Kidney (tissue), 22 donors: ENCODE measurements at places on chromosomes 16 and 17. TPM values are rescaled to one million over a fixed set of nuclear protein-coding genes. Genes with fewer than 3 reads are reported as not detected.

The CCL11 gene
- 1.0 TPM for polyA plus RNA-seq

The KRTAP2-1 gene
- polyA plus RNA-seq: not detected

GRCh38 chr16:68297908-68298307, 12.8 kb downstream of the SLC7A6OS start:
- no peaks in the 10 kb centered on the region for H3K27me3 ChIP-seq
- no peak overlapping the region for H3K4me3 ChIP-seq
- no peak overlapping the region for H3K27ac ChIP-seq
- peaks cover 9% of the 10 kb centered on the region for H3K4me1 ChIP-seq
- H3K36me3 ChIP-seq: peaks cover 4% of the 10 kb centered on the region

DNA sequence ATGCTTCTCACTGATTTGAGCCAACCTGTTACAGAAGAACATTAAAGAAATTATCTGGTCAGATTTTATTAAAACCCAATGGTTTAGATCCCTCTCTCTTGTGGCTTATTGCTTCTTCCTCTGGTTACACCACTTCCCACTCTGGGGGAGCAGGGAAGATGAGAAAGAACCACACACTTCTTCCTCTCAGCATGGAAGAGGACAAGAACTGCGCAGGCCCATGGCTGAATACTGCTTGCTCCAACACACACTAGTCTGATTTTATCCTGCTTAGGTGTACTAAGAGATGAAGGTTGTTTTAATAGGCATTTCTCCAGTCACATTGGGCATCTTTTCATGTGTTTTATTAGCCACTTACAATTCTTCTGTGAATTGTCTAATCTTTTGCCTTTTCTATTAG, 27.6 kb downstream of the MAP3K3 start:
- no peak overlapping the region for H3K27ac ChIP-seq
- H3K4me3 ChIP-seq: no peak overlapping the region
- H3K4me1 ChIP-seq: no peaks in the 10 kb centered on the region
- no peaks in the 10 kb centered on the region for H3K27me3 ChIP-seq
- no peak for DNase-seq

The C17orf58 gene
- polyA plus RNA-seq: 10.0 TPM

- H3K4me3 ChIP-seq: no peak overlapping the region
- no peak for DNase-seq
- H3K27me3 ChIP-seq: no peaks in the 10 kb centered on the region
- no peaks in the 10 kb centered on the region for H3K4me1 ChIP-seq
- H3K27ac ChIP-seq: no peak overlapping the region
Observed at GRCh38 chr16:17225541-17225940, 245.2 kb downstream of the XYLT1 start.

DNA sequence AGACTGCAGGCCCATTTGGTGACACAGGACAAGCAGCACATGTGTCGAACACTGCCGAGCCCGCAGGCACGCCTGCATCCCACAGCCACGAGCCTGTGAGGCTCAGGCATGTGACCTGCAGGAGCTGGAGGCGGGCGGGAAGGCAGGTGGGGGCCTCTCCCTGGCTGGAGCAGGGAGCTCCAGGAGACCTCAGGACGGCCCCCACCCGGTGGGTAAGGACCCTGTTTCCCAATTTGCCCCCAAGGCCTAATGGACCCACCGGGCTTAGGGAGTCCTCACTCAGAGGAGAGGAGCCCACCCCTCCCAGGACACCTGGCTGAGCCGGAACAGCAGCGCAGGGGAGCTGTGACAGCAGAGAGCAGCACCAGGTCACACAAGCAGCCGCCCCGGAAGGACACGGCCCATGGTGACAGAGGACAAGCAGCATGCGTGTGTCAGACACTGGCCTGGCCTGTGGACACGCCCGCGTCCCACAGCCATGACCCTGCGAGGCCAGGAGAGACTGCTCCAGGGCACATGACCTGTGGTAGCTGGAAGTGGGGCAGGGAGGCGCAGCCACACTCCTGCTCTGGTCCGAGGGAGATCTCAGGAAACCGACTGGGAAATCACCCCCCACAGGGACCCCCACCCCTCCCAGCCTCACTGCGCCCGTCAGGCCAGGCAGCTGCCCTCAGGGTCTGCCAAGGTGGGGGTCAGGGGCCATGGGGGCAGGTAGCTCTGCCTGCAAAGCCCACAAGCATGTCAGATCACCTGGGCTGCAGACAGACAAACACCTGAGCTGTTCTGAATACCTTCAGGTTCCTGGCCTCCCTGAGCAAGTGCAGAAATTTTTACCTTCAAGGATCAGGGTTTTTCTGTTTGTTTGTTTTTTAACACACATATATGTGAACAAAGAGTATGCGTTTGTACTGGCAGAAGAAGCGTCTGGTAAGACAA, 2.4 kb downstream of the SPSB3 start:
- H3K4me3 ChIP-seq: no peak overlapping the region
- peaks cover 12% of the 10 kb centered on the region for H3K4me1 ChIP-seq
- peaks cover 2% of the 10 kb centered on the region for H3K36me3 ChIP-seq
- DNase-seq: no peak
- no peaks in the 10 kb centered on the region for H3K27me3 ChIP-seq

GRCh38 chr17:44708401-44709263, at the start of gene DBF4B:
TSS of gene DBF4B (plus strand) at chr17:44708665. CDS start at chr17:44708821, 156 bp downstream.
- H3K27me3 ChIP-seq: no peaks in the 10 kb centered on the region
- H3K4me3 ChIP-seq: peak within 1 kb of the TSS; percentile 81
- H3K4me1 ChIP-seq: peaks cover 4% of the 10 kb centered on the region
- no peaks in the 10 kb centered on the region for H3K36me3 ChIP-seq

GRCh38 chr17:17352836-17353624, 49.9 kb downstream of the NT5M start:
- DNase-seq: peak; percentile 31
- no peaks in the 10 kb centered on the region for H3K36me3 ChIP-seq
- H3K4me1 ChIP-seq: peaks cover 2% of the 10 kb centered on the region
- no peaks in the 10 kb centered on the region for H3K27me3 ChIP-seq
- no peak overlapping the region for H3K4me3 ChIP-seq
- no peak overlapping the region for H3K27ac ChIP-seq

GRCh38 chr17:17820463-17821158, 16.2 kb downstream of the SREBF1 start:
- peaks cover 19% of the 10 kb centered on the region for H3K4me1 ChIP-seq
- H3K27ac ChIP-seq: no peak overlapping the region
- peaks cover 6% of the 10 kb centered on the region for H3K36me3 ChIP-seq

The TP53TG3F gene
- not detected for polyA plus RNA-seq

DNA sequence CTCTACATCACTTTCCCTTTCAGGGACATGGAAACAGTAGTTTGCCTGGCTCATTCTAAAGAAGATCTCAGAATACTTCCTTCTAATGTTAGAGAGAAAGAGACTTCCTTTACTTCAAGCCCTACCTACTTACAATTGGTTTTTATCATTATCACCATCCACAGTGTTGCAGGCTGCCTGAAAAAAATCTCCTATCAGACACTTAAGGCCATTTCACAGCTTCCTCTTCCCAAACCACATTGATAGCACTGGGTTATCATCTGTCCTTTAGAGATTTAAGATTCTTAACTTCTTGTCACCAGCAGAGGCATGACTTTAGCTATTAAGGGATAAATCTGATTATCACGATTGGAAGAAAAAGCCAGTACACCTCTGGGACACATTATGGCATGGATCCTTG, 178.5 kb upstream of the TBX2 start:
- no peak for DNase-seq
- no peak overlapping the region for H3K4me3 ChIP-seq
- no peaks in the 10 kb centered on the region for H3K27me3 ChIP-seq
- H3K4me1 ChIP-seq: no peaks in the 10 kb centered on the region
- H3K36me3 ChIP-seq: no peaks in the 10 kb centered on the region
- no peak overlapping the region for H3K27ac ChIP-seq

GRCh38 chr17:37488607-37489196, 989 bp upstream of the DUSP14 start:
- H3K4me1 ChIP-seq: peaks cover 6% of the 10 kb centered on the region
- peak overlapping the region; percentile 92 for H3K27ac ChIP-seq
- H3K36me3 ChIP-seq: no peaks in the 10 kb centered on the region
- peak; percentile 93 for DNase-seq
- H3K27me3 ChIP-seq: no peaks in the 10 kb centered on the region

GRCh38 chr17:81245024-81245664, 6.0 kb downstream of the NDUFAF8 start:
- H3K27ac ChIP-seq: peak overlapping the region; percentile 32
- peaks cover 10% of the 10 kb centered on the region for H3K36me3 ChIP-seq
- peaks cover 4% of the 10 kb centered on the region for H3K4me1 ChIP-seq
- no peak for DNase-seq

GRCh38 chr16:54164789-54165173, 121.8 kb downstream of the IRX3 start:
- H3K4me1 ChIP-seq: no peaks in the 10 kb centered on the region
- no peak for DNase-seq
- H3K27ac ChIP-seq: no peak overlapping the region
- no peaks in the 10 kb centered on the region for H3K27me3 ChIP-seq

GRCh38 chr17:68291836-68292688, 767 bp downstream of the ARSG start:
- no peaks in the 10 kb centered on the region for H3K4me1 ChIP-seq
- H3K27ac ChIP-seq: peak overlapping the region; percentile 69
- no peaks in the 10 kb centered on the region for H3K36me3 ChIP-seq
- H3K27me3 ChIP-seq: peaks cover 10% of the 10 kb centered on the region

DNA sequence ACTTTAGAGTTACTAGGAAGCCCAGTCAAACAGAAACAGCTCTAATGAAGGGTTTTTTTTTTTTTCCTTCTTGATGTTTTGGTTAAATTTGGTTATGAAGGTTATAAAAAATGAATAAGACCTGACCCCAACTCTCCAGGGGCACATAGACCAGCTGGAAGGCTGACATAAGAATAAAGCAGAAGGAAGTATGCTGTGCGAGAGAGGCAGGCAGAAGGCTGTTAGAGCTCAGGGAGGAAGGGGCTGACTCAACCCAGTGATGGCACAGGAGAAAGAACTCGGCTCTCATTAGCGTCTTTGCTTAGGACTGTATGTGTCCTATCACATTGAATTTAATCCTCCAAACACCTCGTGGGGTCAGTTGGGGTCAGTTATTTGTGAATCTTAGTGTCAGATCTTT, 474.6 kb downstream of the PMP22 start:
- H3K4me3 ChIP-seq: no peak overlapping the region
- DNase-seq: no peak
- H3K27me3 ChIP-seq: no peaks in the 10 kb centered on the region
- H3K27ac ChIP-seq: no peak overlapping the region

- no peaks in the 10 kb centered on the region for H3K36me3 ChIP-seq
- peak; percentile 13 for DNase-seq
- H3K4me1 ChIP-seq: no peaks in the 10 kb centered on the region
- no peaks in the 10 kb centered on the region for H3K27me3 ChIP-seq
- H3K27ac ChIP-seq: no peak overlapping the region
Observed at GRCh38 chr16:78844682-78845081, 745.2 kb downstream of the WWOX start.

DNA sequence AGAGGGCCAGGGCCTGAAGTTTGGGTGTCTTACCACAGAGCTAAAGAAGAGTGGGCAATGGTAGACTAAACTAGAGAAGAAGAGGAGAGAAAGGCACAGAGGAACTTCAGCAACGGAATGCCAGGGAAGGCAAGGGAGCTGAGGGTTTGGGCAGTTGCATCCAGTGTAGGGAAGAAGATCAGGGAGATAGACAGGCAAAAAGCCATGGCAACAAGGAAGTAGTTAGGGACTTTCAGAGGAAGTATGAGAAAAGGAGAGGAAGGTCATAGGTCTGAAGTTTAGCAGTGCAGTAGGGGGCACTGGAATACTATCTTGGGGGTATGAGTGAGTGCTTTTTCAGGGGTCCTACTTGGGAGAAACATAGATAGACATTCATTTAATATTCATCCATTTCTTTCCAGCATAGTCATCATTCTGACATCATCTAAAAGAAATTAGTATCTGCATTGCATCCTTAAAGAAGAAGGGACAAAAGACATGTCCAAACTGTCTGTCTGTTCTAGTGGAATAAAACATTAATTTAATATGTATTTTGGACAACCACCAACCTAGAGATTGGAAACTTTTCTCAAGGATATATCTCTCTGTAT, 2.2 kb upstream of the NF1 start:
- no peak overlapping the region for H3K27ac ChIP-seq
- no peaks in the 10 kb centered on the region for H3K36me3 ChIP-seq
- no peaks in the 10 kb centered on the region for H3K4me1 ChIP-seq
- DNase-seq: no peak

- DNase-seq: no peak
- no peaks in the 10 kb centered on the region for H3K36me3 ChIP-seq
- H3K27me3 ChIP-seq: no peaks in the 10 kb centered on the region
- no peaks in the 10 kb centered on the region for H3K4me1 ChIP-seq
- H3K27ac ChIP-seq: no peak overlapping the region
- H3K4me3 ChIP-seq: no peak overlapping the region
Observed at GRCh38 chr16:81551821-81552304, 107.3 kb downstream of the CMIP start.

DNA sequence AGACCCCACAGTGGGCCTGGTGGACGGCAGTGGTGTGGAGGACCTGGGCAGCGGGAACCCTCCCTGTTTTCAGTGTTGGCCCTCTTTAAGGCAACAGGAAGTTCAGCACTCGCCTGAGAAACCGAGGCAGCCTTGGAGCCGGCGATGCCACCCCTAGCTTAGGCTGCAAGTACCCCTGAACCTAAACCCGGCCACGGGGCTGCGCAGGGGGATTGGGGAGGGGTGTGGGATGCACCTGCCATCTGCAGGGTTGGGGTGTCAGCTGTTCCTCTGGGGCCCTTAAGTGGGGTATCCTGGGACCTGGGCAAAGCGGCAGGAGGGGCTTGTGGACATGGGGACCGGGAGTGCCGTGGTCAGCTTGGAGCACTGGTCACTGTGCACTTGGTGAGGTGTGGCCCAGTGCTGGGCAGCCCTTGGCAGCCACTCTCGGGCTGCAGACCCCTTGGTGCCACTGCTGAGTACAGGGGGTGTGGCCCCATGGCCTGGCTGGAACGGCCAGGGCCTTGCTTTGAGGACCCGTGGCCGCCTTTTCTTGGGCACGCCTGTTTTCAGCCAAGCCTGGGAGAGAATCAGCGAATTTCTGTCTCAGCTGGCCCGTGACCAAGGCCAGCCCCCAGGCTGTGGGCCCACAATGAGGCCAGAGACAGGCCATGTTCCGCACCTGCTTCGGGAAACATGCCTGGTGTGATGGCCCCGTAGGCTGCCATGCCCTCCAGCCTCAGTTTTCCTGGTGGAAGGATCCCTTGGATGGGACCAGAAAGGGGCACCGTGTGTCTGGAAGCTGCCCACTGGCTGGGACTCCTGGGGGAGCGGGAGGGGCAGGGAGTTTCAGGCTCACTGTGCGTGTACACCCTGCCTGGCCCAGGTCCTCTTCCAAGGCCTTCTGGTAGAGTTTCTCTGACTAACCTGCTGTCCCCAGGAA, 4.1 kb upstream of the SLC25A10 start:
- peaks cover 7% of the 10 kb centered on the region for H3K4me1 ChIP-seq
- no peak for DNase-seq
- no peak overlapping the region for H3K27ac ChIP-seq
- no peaks in the 10 kb centered on the region for H3K36me3 ChIP-seq
- peaks cover 4% of the 10 kb centered on the region for H3K27me3 ChIP-seq

GRCh38 chr17:39045948-39046679, 78.9 kb upstream of the FBXO47 start:
- H3K27ac ChIP-seq: no peak overlapping the region
- DNase-seq: no peak
- no peaks in the 10 kb centered on the region for H3K4me1 ChIP-seq

- H3K4me3 ChIP-seq: no peak overlapping the region
- H3K4me1 ChIP-seq: peaks cover 7% of the 10 kb centered on the region
- H3K27ac ChIP-seq: no peak overlapping the region
- no peak for DNase-seq
Observed at GRCh38 chr17:15662681-15663080, 21.4 kb downstream of the TRIM16 start.

The TXNDC11 gene
- polyA plus RNA-seq: 70.9 TPM

- H3K36me3 ChIP-seq: no peaks in the 10 kb centered on the region
- H3K4me1 ChIP-seq: peaks cover 11% of the 10 kb centered on the region
- no peak for DNase-seq
Observed at GRCh38 chr16:87963400-87963799, 12.2 kb downstream of the BANP start.
